NCI-H1694 treated with DMSO at 0.1 percent for 48 hours (cell line): ENCODE measurements at places on chromosomes 6 and 20.

DNA sequence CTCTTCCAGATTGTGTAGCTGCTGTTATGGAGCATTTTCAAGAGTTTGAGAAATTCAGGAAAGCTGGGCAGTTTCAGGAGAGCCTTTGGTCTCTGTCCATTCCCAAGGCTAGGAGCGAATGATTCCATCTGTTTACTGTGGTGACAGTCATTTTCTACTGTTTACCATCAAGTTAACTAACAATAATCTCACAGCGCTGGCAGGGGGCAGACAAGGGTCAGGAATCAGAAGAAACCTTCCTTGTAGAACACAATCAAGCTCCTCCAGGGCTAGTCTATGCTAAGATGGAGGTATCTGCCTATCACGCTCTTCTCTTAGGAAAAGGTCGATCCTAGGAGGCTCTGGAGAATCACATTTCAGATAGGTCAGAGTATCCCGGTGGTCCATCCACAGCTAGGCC lies 293.9 kb downstream of the KIF16B start:
- no peak for DNase-seq

DNA sequence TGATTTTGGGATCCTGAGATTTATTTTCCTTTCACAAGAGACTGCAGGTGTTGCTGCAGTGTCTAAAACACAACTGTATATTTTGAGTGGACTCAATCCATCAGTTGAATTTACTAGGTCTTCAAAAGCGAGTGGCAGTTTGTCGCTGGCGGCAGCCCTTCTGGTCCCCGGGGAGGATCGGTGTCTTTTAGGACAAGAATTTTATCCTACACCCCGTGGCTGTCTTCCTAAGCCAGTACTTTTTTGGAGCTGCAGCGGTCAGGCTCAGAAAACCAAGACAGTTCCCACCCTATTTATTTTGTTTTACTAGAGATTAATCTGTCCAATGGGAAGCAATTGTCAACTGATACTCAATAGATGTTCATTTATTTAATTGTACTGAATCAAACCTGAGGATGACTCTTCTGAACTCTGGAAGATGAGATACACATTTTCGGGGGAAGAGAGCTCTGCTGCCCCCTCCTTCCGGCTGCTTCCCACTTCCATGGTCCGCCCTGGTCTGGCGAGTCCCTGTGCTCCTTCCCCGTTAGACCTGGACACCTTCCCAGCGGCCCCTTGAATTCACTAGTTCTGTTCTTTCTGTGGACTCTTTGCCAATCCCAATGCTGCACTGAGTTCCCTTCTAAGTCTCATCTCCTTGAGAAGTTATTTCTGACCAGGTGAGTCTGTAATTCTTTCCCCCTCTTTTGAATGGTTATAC lies 90.6 kb downstream of the ERMARD start:
- DNase-seq: no peak

- DNase-seq: no peak
Measured at GRCh38 chr6:783966-784735, 91.2 kb upstream of the EXOC2 start.

- DNase-seq: no peak
Measured at GRCh38 chr6:37409501-37409900, 23.5 kb upstream of the CMTR1 start.

DNA sequence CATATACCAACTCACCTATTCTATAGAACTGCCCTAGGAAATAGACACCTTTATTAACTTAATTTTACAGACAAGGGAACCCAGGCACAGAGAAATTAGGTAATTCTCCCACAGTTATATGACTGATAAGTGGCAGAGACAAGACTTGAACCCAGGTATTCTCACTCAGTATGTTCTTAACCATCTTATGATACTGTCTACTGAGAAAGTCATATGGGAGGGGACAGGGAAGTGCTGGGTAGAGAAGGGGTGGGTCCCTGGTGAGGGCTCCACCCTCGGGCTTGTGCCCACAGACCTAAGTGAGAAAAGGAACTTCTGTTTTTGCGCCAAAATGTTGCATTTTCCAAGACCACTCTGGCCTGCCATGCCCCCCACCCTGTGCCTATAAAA lies 123.5 kb downstream of the RNF144B start:
- no peak for DNase-seq

GRCh38 chr6:25192590-25193459 lies 86.3 kb upstream of the CARMIL1 start:
- no peak for DNase-seq

GRCh38 chr20:49248301-49248700 lies 29.1 kb downstream of the DDX27 start:
- no peak for DNase-seq

- DNase-seq: no peak
Measured at GRCh38 chr6:109894181-109894580, 83.9 kb upstream of the GPR6 start.
